ENCODE measurements at places on chromosomes 6 and 20.

DNA sequence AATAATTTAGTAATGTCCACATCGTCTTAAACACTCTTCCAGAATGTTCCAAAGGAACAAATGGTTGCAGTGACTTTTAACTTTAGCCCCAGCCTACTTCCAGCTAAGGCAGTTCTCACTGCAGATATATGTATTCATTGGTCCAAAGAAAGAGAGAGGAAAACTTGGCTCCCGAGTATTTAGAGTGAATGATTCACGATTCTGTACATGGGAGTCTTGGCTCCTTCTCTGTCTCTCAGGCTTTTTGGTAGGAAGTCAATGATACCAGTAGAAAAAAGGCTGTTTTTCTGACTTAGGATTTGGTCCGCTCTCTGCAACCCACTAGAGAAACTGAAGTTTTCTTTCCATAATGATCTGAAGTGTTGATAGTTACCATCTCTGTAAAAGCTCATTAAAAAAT is 38.6 kb downstream of the E2F3 start:
- no peak for DNase-seq

- DNase-seq, result peak; percentile 83
These were observed 598 bp downstream of the HLA-B start for GRCh38 chr6:31356216-31356945.

DNA sequence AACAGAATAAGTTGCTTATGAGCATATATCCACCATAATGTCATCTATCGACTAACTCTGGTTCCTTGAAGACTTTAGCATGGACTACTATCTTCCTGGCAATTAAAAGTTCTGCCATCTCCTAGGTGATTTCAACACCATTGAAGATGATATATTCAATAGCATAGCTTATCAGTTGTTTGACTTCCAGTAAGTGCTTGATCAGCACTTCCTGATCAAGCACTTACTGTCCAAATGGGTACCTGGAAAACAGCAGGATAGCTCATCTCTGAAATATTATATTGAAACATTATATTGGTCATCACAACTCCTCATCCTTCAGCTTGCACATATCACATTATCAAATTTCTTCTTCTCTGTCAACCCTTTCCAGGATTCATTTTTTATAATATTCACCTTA is 75.5 kb upstream of the HMGCLL1 start:
- no peak for DNase-seq

DNA sequence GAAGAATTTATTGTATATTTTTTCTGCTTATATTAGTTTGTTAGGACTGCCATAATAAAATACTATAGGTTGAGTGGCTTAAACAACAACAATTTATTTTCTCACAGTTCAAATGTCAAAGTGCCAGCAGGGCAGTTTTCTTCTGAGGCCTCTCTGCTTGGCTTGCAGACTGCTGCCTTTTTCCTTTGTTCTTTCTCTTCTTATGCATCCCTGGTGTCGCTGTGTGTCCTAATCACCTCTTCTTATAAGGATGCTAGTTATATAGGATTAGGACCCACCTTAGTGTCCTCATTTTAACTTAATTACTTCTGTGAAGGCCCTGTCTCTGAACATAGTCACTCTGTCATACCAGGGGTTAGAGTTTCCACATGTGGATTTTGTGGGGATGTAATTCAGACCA is 354.4 kb downstream of the NKAIN2 start:
- no peak for DNase-seq

DNA sequence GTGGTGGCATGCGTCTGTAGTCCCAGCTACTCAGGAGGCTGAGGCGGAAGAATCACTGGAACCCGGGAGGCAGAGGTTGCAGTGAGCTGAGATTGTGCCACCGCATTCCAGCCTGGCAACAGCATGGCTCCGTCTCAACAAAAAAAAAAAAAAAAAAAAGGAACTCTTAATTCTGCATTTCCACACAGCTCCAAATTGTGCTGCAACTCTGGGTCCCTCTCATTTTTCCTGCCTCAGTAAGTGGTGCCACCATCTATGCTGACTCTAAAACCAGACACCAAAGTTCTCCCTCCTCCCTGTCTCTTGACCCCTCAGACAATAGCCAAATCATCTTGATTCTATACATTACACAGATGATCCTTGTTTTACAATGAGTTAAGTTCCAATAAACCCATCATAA is 133.9 kb downstream of the BTBD9 start:
- no peak for DNase-seq

GRCh38 chr6:112752791-112753190 is 405.7 kb downstream of the RFPL4B start:
- DNase-seq, result no peak

DNA sequence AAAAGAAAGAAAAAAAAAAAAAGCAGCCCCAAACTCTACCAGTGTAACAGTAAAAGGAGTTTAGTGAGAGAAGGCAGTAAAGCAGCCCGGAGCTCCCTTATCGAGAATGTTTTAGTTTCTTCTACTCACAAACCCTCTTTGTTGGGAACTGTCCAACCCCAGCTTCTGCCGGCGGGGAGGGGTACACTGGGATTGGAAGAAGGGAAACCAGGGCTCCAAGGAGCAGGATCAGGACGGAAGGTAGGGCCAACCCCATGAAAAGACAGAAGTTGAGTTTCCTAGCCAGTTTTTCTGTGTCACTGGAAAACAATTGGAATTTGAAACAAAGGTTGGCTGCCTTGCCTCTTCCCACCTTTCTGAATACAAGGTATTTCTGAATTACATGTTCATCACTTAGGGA is 66.0 kb downstream of the KIZ start:
- no peak for DNase-seq

DNA sequence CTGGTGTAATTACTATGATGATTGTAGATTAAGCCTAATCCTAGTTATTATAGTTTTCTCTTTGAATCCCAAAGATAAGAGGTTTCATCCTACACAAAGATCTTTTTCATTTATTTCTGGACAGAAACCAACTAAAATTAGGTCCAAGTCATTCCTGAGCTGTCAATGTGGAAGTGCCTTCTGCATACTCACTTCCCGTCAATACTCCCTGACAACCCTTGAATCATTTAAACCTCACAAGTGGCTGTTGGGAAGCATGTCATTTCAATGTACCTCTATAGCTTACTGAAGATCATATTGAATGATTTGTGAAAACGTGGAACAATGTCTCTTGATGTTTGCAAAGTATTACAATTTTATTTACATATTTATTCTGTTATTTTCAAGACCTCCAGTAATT is 274.1 kb downstream of the HACE1 start:
- no peak for DNase-seq

DNA sequence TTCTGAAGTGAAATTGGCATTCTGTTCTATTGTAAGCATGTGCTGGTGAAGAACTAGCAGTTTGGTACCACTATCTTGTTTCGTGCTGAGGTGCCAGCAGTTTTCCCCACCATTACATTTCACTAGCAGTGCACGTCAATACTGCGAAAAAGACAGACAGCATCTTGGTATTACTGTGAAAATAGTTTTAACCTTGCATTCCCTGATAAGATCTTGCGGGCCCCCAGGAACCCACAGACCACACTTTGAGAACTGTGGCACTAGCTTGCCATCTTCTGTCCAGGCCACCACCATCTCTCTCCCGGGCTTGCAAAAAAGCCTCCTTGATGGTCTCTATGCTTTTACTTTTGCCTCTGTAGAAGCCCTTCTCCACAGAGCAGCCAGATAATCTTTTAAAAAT is 185.7 kb downstream of the BACH2 start:
- DNase-seq, result peak; percentile 77

DNA sequence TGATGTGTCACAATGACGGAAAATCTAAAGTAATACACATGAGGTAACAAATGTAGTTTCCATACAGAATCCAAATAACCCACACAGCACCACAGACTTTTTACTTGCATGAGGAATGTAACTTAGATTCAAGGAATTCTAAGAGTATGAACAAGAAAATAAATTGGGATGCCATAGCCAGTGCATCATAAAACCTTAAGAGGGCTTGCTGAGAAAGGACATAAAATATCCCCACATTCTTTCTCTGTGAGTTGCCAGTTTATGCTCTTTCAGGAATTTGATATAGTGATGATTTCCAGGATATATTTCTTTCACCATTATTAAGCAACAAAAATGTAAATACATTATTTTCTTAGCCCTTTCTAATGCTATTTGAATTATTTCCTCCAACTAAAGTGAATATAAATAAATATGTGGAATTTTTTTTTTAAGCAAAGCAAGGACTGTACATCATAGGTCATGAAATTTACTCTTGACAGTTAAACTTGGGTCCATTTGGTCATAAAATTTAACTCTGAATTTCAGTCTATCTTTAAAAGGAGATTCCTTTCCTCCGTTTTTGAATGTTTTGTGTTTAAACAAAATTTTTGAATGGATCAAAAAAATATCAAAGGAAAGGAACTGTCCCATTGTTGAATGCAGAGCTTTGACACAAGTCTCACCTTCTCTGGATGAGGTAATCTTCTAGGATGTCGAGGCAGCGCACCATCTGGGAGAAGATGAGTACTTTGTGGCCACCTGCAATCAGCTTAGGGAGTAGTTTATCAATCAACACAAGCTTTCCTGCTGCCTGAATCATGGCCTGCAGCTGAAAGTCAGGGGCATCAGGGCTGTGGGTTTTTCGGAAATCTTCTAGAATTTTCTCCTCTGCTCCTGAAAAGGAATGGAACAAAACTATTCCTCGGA is 116.3 kb upstream of the EMILIN3 start:
- DNase-seq, result no peak

GRCh38 chr20:63734111-63734945 is 2.1 kb upstream of the LIME1 start:
- DNase-seq, result peak; percentile 60

DNA sequence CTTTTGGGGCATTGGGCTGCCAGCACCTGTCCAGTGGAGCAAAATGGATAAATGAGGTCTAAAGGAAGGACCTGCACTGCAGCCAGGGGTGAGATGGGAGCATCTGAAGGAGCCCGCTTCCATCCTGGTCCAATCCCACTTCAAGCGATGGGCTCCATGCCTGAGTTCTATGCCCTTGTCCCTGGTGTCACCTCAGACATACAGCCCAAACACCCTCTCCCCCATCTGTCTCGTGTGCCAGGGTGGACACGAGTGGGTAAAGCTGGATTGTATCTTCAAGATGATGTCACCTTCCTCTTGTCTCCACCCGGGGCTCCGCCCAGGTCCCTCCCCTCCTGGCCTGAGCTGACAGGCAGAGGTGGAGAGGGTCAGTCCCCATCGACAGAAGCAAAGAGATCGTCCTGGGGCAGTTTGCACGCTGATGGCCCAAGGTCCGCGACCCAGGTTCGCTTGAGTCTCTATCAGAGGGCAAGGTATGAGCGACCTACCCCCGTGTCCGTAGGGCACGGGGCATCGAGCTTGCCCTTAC is 544 bp downstream of the SMIM29 start:
- DNase-seq, result peak; percentile 82

- no peak for DNase-seq
These were observed 138.9 kb downstream of the TENT5A start for GRCh38 chr6:81613606-81614005.

DNA sequence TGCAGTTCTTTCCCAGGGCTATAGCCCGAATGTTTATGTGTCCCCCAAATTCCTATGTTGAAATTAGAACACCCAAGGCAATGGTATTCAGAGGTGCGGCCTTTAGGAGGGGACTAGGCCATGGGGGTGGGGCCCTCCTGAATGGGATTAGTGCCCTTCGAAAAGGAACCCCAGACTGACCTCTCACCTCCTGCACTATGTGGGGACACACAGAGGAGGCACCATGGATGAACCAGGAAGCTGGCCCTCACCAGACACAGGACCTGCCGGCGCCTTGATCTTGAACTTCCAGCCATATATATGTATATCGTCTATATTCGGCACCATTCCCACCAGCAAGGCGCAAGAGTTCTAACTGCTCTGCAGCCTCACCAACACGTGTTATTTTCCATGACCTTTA is 101.5 kb upstream of the BHLHE23 start:
- no peak for DNase-seq

GRCh38 chr6:126650931-126651330 is 311.0 kb downstream of the CENPW start:
- DNase-seq, result no peak

GRCh38 chr6:91142154-91142553 is 555.3 kb upstream of the MAP3K7 start:
- DNase-seq, result no peak

DNA sequence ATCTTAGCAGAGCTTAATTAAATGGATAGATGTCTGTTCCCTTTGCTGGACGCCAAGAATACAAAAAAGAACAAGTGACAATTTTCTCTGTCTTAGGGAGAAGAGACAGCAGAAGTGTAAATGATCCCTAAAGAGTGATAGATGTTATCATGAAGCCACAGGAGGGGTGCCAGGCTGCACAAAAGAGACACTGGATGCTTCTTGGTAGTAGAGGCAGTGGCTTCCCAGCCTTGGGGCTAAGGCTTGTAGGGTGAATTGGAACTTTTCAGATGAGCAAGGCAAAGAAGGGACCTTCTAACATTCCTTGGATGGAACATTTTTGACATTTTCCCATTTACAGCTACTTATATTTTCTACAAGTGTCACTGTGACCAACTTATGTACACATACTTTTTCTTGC is 58.0 kb downstream of the CCN2 start:
- DNase-seq, result no peak

GRCh38 chr6:132813173-132813856 is 1.1 kb upstream of the RPS12 start:
- peak; percentile 78 for DNase-seq

GRCh38 chr6:36441307-36441894 is 1.3 kb downstream of the PXT1 start:
- DNase-seq, result peak; percentile 93

DNA sequence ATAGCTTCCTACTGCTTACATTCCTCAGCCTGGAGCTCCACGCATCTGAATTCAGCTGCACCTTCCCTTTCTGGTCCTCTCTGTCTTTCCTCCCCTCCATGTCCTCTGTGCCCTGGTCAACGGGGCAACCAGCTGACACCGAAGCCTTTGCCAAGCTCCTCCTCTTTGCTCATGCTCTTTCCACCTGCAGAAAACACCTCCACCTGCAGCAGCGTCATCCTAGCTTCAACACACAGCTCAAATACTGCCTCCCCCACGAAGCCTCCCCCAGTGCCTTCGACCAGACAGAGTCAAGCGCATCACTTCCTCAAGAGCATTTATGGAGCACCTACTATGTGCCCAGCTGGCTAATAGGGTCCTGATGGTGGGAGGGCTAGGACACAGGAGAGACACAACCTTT is 9.2 kb downstream of the CDH22 start:
- DNase-seq, result no peak

DNA sequence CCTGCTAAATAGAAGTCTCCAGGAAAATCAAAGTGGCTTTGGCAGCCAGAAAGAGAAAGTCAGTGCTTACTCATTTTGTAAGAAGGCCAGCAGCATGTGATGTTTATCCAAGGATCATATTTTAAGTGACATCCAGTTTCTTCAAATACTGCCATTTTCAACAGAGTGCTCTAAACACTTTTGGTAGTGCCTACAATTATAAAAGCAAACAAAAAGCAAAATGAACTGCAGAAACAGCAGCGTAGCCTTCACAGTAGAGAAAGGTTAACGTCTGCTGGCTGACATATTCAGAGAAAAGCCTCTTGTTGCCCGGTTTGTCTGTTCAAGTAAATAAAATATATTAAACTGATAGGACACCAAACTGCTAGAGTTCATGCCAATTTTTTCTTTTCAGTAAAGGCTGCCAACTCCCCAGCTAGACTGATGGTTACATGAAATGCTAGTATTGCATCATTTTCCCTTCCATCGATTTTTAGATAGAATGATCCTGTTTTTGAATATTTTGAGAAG is 705.7 kb upstream of the SLC35B3 start:
- no peak for DNase-seq

GRCh38 chr20:20971810-20972209 is 134.3 kb downstream of the LINC00237 start:
- DNase-seq, result no peak

- no peak for DNase-seq
These were observed 1.4 kb downstream of the MTCL3 start for GRCh38 chr6:127517693-127518092.
